ENCODE measurements at places on chromosomes 1 and 21.
A peak's percentile ranks its signal among the peaks of the same experiment; 100 is the strongest.

GRCh38 chr1:221740993-221741702 lies 741 bp downstream of the DUSP10 start:
- DNase-seq = peak; percentile 35

GRCh38 chr1:218294546-218294945 lies 9.5 kb downstream of the RRP15 start:
- no peak for DNase-seq

DNA sequence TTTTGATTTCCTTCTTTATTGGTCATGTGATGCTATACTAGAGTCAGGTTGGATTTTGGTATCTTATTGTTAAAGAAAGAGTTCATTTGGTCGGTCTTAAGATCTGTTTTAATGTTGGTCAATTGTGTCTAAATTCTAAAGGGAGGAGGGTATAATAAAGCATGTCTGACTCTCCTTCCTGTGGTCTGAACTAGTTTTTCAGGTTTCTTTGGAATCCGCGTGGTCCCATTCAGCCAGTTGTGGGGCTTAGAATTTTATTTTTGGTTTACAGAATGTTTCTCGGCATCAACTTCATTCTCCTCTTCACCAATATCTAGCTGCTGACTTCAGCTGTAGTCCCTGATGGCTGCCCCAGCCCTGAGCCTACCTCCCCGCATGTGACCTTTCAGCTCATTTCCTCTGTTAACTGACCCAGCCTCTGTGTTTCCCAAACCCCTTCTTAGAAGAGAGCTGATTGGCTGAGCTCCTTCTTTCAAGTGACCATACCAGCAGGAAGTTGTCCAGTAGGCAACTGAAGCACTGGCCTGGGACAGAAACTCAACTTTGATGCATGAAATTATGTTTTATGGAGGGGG lies 8.7 kb upstream of the MYOC start:
- no peak for DNase-seq

DNA sequence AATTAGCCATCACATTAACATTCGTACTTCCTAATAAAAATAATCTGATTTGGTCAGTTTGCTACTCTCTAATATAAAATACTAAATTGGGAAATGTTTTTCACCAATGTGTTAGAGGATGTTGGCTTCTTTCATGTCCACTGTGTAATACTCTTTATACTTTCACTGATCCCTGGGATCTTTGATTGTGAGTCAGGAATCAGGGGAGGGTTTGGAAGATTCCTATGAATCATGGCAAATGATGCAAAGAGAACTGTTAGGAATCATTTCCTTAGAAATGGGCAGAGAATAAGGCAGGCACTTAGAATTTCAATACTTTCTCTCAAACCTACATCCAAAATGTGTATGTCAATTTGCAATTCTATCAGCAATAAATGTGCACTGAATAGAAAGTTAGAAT lies 31.0 kb downstream of the KRTAP24-1 start:
- DNase-seq = no peak

- no peak for DNase-seq
Observed at GRCh38 chr1:24743404-24744211, 1.6 kb upstream of the CLIC4 start.

DNA sequence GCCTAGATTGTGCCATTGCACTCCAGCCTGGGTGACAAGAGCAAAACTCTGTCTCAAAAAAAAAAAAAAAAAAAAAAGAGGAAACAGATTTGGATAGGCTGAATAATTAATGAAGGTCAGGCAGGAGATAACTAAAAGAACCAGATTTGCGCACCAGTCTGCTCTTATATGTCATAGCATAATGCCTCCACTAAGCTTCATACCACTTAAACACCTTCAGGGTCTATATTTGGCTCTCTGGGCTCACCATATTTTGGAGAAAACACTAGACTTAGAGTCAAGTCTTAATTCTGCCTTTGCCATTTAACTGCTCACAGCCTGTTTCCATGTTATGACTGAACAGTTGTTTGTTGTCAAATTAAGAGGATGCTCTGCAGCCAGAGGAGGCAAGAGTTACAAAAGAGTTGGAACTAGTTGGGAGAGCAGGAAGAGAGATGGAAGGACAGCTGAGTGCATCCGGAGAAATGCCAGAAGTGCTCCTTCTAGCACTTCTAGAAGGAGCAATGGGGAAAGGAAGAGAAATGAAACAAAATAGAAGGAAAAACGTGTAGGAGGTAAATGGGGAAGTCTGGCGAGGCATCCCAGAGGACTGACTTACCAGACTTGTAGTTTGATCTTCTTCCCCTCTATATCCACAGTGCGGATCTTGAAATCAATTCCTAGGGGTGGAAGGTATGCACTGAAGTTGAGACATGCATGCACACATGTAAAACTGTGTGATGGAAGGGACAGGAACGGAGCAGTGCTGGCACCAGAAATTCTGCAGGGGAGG lies 1.8 kb downstream of the RAB13 start:
- no peak for DNase-seq

GRCh38 chr1:218209351-218209861 lies 75.7 kb upstream of the RRP15 start:
- DNase-seq = no peak

DNA sequence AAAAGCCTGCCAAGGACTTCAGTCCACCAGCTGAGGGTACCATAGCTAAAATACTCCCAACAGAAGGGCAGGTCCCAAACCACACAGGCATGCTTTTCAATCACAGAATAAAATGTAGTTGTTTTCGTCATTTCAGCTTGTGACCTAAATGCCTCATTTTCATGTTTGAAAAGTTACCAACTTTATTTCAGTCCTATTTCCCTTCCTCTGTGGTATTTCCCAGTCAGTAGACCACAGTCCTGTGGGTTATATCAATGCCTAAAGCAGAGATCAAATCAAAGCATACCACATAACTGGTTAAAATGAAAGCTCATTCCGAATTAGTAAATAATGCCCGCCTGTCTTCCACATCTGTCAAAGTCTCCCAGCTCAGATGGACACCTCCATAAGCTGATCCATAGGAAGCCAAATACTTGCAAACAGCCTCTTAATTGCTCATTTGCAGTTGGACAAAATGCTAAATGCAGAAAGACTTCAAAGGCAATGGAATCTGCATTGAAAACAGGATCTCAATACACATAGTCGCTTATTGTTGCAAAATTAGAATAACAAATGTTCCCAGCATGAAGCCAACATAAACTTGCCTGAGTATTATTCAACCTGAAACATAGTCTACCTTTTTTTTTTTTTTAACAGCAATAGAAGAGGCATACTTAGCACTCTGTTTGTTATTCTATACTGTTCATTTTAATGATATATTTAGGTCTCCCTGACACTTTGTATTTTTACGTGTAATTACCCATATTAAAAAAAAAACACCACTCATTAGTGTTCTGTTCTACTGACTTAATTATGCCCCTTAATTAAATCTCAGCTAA lies 53.9 kb downstream of the NR5A2 start:
- DNase-seq = no peak

DNA sequence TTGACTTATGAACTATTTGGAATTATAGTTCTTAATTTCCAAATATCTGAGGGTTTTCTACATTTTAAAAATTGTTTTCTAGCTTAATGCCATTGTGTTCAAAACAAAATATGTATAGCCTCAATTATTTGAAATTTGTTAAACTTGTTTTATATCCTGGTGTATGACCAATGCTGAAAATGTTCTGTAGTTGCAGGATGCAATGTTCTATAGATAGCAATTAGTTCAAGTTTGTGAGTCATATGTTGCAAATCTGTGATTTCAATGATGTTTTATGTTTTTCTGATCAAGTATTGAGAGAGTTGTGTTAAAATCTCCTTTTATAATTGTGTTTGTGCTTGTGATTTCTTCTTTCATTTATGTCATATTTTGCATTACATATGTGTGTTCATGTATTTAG lies 517.5 kb downstream of the ADGRL2 start:
- DNase-seq = no peak

GRCh38 chr1:156406251-156406650 lies 37.2 kb downstream of the RHBG start:
- DNase-seq = no peak

GRCh38 chr1:168907053-168907452 lies 178.0 kb upstream of the DPT start:
- no peak for DNase-seq

DNA sequence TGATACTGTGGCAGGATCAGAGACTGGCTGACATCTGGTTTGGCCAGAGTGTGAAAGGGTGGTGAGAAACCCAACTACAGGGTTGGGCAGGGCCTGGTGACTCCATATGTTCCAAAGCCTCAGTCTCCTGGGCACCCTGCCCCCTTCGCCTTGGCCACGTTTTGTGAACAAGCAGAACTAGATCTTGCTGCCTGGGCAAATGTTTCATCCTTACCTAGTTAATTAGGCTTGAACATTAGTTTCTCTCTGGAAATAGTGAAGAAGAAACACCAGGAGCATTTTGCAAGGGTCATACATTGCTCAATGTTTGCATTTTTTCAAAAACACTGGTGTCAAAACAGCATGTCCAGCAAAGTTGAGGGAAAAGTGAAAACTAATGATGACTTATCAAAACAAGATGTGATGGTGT lies 60.5 kb downstream of the MAP3K7CL start:
- DNase-seq = peak; percentile 9

GRCh38 chr1:240747907-240748306 lies 136.0 kb upstream of the GREM2 start:
- no peak for DNase-seq

DNA sequence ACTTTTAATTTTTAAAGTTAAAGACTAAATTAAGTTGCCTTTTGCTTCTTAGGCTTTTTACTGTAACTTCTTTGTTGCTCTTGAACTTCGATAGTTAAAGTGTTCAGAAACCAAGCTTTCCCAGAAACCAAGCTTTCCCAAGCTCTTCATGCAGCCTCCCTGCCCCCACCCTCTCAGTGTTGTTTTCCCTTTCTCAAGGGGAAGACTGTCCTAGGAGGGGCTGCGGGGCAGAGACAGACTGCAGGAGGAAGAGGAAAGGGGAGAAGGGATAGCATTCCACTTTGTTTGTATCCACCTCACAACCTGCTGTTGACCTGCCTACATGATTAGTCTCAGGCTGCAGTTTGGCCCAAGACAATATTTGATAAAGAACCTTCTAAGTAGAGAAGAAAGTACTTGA lies 39.0 kb upstream of the DIPK1A start:
- no peak for DNase-seq

DNA sequence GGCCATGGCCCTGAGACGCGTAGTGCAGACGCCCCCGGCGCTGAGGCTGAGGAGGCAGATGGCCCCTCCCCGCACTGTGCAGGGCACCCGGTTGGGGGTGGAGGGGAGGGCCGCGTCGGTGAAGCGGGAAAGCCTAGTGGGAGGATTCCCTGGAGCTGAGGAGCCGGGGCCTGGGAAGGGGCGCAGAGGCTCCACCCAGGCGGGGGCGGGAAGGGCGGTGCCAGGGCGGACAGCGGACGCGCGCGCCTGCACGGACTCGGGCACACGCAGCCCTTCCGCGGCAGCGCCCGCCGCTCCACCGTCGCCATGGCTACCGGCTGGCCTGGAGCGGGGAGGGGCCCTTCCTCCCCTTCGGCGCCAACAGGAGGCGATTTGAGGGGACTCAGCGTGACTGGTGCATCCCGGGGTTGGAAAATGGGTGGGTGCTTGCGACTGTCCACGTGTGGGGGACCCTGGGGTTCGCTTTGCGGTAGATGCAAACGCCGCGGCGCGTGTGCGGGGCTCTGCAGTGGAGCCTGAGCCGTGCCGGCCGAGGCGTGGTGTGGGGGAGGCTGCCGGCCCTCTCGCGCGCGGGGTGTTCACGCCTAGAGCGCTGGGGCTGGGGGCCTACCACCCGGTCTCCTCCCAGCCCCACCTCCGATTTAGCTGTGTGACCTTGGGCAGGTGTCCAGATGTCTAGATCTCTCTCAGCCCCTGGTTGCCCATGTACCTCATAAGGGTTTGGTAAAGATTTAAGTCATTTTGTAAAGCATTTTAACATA lies 35.1 kb downstream of the PTPRF start:
- DNase-seq = peak; percentile 31

DNA sequence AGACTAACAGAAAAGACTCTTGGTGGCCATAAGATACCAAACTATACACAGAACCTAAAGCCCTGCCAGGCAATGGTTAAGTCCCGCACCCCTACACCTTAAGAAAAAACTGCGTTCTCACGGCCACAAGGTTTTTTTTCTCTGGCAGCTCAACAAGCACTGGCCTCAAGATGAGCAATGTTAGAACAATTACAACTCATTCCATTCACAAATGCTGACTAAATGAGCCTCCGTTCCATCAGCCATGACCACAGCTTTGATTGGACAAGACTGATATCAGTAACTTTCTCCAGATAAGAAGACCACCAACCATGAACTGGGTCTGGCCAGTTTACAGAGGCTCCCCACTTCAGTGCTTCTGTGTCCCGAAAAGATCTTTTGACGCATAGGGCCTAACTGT lies 31.9 kb downstream of the SEC16B start:
- DNase-seq = no peak

DNA sequence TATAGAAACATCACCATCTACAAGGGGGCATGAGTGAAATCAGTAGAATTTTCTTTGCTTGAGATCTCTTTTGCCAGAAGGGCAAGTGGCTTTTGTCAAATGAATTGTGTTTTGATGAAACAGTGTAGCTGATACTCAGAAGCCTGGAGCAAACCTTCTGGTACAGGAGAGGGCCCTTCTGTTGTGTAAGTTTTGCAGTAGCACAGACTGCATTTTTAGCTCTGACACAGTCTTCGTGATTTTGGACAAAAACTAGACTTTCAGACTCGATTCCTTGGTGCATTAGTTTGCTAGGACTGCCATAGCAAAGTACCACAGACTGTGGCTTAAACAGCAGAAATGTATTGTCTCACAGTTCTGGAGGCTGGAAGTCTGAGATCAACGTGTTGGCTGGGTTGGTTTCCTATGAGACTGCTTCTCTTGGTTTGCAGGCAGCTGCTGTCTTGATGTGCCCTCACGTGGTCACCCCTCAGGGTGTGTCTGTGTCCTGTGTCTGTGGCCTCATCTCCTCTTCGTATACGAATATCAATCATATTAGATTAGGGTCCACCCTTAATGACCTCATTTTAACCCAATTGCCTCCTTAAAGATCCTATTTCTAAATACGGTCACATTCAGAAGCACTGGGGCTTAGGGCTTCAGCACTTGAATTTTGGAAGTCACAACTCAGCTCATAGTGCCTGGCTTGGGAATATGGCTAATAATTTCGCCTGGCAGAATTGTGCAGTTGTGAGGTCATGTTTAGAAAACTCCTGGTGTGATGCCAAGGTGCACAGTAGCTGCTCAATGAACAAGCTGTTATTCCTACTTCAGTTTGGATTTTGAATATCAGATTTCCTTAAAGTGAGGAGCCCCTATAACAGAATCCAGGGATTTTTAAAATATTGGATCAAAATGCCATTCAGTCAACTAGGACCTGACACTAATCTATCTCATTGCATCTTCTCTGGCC lies 21.2 kb upstream of the DISC1 start:
- no peak for DNase-seq

DNA sequence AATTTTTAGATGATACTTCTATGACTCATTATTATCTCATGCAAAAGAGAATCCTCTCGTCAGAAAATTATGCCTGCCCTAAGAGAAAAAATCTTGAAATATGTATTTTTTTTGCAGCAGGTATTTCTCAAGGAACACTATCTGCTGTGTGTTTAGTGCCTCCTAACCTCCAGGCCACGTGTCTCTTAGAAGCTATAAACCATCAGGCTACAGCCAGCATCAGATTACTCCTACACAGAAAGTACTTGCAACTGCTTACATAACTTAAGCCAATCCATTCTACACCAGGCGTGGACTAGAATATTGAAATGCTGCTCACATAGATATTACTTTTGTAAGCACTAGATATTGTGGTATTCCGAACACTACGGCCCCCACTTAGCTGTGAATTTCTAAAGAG lies 933.4 kb downstream of the PLA2G4A start:
- no peak for DNase-seq

- no peak for DNase-seq
Observed at GRCh38 chr1:153742411-153743142, 14.7 kb downstream of the INTS3 start.

Data from activated CD4-positive, alpha-beta T cell treated with anti-CD3 and anti-CD28 coated beads, Interleukin-2, Interleukin-4, amounts not matched to agents 100 ng/mL and 50 ng/mL, durations not matched to agents 16 hours and 8 hours (primary cell).